Activated T-helper 1 cell treated with Interleukin-2 at 50 U/mL for 16 hours (primary cell): ENCODE measurements at places on chromosomes 7 and 10.

DNA sequence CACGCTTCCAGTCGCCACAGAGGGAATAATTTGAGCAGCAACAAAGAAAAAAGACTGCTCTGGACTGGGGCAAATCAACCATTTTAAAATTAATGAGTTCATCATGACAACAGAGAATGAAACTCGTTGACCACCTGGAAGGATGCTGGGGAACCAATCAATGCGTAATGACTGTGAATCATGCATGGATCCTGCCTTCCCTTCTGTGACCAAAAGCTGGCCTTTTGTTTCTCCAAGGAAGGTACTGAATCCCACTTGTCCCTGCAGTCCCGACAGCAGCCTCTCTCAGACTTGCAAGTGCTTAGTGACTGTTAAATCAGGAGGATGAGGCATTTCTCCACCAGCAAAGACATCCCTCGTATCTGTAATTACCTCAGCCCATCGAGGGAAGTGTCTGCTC is 68.0 kb upstream of the TNS3 start:
- no peak for DNase-seq

DNA sequence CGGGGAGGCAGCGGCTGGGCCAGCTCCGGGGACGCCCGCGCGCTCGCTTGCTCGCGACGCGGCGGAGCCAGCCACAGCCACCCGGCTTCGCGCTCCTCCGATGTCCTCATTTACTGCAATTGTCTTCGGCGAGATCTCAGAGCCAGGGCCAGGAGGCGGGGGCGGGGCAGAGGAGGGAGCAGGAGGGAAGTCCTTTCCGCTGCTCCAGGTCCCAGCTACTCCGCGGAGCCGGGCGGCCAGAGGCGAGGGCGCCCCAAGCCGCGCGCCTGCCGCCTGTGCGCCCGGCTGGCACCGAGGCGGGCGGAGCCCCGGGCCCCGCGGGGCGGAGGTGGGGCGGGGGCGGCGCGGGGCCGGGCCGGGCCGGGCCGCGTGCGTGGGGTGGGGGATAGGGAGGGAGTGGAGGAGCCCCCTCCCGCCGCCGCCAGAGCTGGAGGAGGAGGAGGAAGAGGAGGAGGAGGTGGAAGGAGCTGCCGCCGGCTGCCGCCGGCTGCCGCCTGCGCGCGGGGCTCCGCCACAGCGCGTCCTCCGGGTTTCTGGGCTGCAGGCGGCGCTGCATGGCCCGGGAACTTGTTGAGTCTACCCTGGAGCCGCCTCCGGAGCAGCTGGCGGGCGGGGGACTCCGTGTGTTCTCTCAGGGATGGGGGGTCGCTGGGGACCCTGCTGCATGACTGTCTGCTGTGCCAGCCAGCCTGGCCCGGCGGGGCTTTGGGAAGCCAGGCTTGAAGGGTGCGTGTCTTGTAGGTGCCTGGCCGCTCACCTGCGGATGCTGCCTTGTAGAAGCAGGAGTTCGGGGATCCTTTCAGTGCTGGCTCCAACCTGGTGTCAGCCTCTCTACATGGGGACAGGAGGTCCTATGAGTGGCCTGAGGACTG is at the start of gene INSYN2A:
TSS of gene INSYN2A (minus strand) at position 310 of the 872 bp plus-strand sequence. CDS start 20,196 bp downstream, outside the sequence.
- no peak for DNase-seq

DNA sequence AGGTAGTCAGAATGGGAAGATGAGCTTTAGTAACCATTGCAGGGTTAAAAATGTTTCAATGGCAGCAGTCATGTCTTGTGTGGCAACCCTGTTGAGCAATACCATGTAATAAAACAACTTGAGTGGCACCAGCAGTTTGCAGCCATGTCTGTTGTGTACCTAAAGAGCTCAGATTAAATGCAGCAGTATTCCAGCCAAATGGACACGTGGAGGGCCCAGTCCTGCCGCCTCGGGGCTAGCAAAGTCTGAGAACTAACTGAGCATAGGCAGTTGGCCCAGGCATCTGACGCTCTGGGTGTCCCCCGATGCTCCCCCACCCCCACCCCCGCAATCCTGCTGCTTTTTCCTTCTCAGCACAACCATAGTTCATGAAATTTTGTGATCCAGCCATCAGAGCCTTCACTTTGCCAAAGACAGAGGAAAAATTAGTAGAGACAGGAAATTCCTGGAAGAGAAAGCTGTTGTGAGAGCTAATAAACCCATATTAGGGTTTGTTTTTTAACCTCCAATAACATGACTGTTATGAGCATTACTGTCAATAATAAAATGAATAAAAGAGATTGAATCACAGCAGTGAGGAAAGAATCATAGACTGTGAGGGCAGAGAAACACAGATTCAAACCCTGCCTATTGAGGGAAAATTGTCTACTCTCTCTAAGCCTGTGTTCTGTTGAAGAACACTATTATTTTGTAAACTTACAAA is 220.6 kb upstream of the RHOBTB1 start:
- no peak for DNase-seq

DNA sequence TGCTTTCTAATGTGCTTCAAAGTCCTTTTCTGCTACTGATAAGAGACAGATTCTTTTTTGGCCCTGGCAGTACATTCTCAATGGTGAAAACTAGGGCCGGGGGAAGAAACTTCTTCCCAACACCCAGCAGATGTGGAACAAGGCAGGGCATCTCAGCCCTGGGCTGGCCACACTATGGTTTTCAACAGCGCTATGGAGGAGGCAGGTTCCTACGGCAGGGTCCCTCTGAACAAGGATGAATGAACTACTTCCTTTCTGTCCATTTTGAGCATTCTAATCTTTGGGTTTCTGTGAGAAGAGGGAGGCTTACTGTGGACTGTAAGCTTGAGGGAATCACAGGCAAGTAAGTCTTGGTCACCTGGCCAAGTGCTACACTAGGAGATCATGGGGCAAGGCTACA is 78.7 kb downstream of the VSTM4 start:
- no peak for DNase-seq

- DNase-seq, result no peak
Observed at GRCh38 chr10:43195557-43195956, 57.3 kb downstream of the CSGALNACT2 start.

DNA sequence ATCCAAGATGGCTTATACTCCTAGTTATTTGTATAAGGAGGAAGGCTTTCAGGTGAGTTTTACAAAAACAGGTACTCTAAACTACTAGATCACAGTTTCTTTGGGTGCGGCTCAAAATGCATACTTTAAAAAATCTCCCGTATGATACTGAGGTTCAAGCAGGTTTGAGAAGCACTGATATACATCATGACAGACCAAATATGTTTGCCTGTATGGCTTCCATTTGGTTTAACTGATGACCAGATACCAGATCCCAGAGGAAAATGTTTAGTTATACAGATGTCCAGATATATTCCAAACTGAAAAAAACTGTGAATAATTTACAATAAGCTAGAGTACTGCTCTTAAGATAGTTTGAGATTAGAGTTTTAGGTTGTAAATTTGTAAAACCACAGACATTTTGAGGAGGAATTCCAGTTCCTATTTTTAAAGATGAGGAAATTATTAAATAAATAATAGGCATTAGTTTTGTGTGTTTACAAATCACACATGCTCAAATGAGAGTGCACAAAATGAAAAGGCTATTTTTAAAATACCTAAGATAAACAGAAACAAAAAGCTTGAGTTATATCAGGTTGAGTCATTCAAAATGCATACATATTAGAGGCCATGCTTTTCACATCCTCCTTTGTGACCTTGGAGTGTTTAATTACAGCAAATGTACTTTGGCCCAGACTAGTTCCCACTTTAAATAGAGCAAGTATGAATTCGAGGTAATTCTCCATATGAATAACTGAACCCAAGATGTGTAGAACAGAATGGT is 60.5 kb downstream of the SEMA3C start:
- no peak for DNase-seq

DNA sequence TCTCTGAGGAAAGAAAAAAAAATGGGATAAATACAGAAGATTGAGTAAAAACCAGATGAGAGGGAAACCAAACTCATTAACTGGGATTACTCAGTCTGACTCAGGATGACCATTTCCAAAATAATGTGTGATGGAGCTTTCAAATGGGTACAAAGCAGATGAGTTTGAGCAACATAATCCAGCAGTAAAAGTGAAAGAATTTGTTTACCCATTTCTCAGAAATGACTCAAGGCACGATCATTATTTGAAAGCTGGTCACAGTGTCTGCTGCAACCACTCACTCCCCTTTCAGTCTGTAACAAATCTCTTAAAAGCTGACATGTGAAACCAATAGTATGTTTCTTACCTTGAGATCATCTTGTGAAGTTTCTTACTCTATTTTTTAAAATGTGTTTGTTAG is 104.7 kb upstream of the KLF14 start:
- no peak for DNase-seq

- no peak for DNase-seq
Observed at GRCh38 chr10:33666686-33667480, 332.4 kb upstream of the NRP1 start.

DNA sequence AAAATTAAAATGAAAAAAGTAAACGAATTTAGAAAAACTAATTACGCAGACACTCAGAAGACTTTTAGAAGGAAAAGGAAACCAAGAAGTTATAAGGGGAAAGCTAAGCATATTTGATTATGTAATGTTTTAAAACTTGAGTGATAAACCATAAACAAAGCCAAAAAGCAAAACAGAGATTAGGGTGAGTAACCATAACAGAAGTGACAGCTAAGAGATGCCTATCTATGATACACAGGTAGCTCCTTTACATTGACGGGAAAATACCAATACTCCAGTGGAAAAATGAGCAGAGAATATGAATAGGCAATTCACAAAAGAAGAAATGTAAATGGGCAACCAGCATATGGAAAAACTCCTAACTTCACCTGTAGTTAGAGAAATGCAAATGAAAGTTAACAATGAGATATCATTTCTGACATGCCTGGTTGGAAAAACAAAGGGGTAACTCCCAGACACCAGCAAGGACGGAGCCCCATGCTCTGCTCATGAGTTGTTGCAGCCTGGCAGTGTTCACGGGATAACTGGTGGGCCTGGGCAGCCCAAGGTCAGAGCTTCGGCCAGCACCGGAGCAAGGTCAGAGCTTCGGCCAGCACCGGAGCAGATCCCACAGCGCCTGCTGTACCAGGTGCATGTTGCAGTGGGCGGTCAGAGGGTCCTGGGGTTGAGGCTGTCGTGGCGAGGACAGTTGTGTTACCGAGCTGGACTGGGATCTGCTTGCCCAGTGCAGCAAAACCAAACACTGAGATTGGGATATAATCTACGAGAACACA is 58.9 kb downstream of the ALOX5 start:
- no peak for DNase-seq

DNA sequence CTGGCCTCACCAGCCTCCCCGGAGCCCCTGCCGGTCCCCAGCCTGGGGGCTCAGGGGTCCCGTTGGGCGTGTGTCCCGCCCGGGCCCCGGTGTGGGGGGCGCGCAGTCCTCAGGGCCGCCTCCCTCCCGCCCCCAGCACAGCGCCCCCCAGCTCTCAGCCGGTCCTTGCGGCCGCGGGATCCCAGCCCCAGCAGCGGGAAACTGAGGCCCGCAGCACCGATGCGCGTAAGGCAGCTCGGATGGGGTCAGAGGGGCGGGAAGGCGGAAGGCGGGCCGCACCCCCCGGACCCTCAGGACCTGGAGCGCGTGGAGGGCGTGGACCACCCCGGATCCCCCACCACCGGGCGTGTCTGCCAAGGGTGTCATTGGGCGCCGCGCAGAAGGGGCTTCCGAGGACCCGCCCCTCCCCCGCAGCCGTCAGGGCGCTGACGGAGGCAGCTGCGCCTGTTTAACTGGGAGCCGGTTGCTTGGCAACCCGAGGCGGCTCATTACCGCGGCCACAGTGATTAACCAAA is 14.9 kb downstream of the UNCX start:
- no peak for DNase-seq

DNA sequence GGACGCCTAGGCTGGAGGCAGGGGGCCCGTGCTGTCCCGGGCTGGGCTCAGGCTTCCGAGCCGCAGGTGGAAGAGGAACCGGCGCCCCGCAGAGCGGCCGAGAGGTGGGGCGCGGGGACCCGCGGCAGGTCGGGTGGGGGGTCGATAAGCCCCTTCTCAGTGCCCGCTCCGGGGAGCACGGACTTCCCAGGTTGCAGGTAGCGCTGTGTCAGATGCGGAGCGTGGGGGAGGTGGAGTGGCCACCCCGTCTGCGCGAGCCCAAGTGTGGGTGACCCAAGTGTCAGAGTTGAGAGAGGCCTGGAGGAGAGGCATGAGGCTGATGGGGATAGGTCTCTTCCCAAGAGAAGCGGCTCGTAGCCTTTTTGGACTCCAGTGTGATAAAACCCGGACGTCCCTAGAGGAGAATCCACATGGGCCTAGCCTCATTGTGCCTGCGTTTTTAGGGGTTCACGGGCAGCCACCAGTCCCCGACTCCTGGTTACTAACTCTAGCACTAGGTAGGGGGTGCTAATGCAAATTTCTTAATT is 580 bp downstream of the EEPD1 start:
- DNase-seq, result no peak
